ENCODE measurements at places on chromosomes 5 and 9. TPM values are rescaled to one million over a fixed set of nuclear protein-coding genes. Genes with fewer than 3 reads are reported as not detected.

The NUTM2G gene
- 2.6 TPM for total RNA-seq

- no peak for DNase-seq
Observed at GRCh38 chr5:123449424-123449974, 26.3 kb upstream of the CEP120 start.

The TERT gene
- total RNA-seq: 5.5 TPM

- DNase-seq: no peak
Observed at GRCh38 chr5:138649775-138650174, 74.6 kb upstream of the HSPA9 start.

The DELE1 gene
- total RNA-seq: 75.8 TPM
